Glomerular endothelial cell (primary cell): ENCODE measurements at places on chromosomes 11 and 22.

DNA sequence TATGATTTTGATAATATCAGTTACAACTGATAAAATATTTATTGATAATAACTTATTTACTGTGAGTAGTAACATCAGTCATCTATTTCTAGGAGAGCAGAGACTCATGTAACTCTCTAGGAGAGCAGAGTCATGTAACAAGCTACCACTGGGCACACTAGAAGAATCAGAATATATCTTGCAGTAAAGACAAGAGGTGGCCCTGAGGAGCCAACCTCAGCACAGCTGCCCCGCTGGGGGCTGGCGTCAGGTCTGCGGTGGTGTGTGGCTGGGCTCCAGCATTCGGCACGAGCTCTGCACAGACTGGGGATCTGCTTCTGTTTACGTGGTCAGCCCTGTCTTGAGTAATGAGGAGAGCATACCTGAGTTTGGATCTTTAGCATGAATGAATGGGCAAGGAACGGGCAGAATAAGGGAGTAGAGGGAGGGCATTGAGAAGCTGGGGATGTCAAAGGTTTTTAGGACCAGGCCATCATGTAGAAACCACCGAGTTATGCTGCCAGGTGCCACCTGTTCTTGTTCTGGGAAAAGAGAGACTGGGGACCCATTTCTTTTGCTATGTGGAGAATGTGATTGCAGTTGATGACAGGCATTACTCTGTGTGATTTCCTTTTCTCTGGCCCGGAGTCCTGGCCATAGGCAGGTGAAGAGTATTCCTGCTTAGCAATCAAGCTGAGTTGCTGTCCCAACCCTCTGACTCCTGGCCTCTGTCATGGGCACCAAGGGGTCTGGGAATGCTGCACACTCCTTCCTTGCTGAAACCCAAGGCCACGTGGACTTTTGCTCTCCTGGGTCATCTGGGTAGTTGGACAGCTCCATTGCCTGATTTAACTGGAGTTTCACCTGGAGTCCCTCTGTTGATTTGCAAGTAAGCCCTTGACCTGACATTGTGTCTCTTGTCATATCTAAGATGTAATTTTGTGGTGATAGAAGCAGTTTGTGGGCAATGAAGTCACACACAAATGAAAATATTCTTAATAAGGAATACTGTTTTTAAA, 50.9 kb upstream of the HEPHL1 start:
- DNase-seq: no peak

GRCh38 chr22:20494978-20495860, at the start of gene KLHL22:
Gene KLHL22 (minus strand): TSS chr22:20495795. CDS start chr22:20489211, 6,584 bp downstream.
- DNase-seq: no peak

GRCh38 chr11:3052109-3052479, 5.1 kb downstream of the CARS1 start:
- DNase-seq: no peak

DNA sequence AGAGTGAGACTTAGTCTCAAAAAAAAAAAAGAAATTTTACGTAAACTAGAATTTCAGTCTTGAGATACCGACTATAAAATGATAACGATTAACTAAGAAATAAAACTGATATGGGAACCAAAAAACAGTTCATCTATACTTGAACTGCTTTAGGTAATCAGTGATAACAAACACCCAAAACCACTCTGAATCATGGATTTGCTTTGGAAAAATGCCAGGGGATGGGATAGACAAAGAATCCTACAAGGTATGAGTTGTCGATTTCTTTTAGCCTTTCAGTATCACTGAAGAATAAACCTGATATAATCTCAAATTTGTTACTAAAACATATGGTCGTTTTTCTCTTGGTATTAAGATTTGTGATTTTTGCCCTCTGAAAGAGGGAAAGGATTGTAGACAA, 13.7 kb downstream of the CSTF3 start:
- no peak for DNase-seq

GRCh38 chr11:9251311-9251710, 13.8 kb downstream of the DENND5A start:
- DNase-seq: no peak

DNA sequence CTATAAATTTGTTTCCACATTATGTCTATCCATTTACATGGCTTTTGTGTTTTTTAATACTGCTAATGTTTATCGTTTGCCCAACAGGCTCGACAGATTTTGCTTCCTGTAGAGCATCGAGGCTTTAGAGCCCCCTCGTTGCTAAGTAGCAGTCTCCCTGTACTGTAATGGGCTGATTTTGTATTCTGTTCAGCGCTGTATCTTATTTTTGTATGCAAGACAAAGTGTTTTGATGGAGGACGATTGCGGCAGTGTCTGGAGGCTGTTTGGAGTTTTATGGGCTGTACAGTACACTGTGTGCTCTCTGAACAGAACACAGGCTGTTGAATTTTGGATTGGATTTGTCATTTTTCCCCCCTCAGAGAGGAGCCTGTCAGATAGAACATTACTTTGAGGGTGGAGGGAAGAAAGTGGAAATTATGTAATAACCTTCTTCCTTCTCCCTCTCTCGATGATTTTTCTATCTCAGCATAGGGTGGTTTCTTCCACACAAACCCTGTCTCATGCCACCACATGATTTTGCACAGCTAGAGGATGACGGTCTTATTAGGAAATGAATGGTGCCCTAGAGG, 104.4 kb downstream of the ZBTB16 start:
- no peak for DNase-seq

DNA sequence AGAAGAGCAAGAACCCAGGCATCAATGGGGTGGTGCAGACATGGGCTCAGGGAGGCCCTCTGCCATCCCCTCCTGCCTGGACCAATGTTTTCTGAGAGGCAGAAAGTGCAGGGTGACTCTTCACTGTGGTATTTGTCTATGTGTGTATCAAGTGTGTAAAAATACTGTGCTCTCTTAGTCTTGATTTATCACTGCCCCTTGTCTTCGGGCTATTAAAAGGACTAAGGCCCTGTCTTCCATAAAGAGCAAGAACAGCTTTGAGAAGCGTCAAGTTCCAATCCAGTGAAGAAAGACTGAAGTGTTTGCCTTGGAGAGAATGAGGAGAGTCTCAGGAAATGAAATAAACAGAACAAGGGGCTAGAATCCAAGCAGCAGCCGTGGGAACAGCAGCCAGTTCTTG, 14.4 kb downstream of the PRSS23 start:
- no peak for DNase-seq

DNA sequence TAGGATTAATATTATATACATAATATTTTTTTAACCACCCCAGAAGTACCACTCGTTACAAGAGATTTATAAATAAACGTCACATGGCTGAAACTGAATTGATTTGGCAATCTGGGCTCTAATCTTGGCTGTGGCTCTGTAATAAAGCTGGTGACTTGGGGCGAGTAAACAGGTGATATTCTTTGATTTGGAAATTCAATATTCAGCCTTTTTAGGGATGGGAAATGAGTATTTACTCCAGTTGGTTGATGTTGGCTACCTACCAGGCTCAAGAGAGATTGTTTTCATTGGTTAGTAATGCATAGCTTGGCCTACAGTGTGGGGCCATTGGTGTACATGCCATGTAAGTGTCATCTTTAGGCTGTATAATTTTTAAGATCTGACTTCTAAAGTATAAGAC, 117.7 kb upstream of the SORL1-AS1 start:
- DNase-seq: no peak

DNA sequence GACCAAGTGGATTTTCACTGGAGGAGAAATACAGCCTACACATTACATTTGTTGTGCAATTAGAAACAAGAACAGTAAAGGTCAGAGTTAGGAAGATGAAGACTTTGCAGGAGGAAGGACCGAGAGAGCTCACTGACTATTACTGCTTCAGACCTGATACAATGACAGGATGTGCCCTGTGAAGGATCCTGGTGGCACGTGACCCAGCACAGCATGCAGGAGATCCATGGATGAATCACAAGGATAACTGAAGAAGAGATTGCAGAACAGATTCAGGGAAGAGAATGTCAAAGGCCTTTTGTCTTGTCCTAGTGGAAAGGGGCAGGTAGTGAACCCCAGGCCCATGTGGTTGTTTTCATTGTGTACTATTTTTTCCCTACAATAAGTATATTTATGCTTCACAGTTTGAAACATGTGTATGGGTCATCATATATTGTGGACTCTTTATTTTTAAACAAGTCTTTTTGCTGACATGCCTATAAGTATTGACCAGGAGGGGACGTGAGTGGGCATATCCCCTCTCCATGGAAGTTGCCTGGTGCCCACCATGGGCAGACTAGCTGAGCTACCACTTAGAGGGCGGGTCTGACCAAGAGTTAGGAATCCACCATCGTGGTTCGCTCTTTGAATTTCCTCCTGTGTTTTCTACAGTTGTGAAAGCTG, 44.3 kb downstream of the RASSF10 start:
- DNase-seq: no peak

GRCh38 chr22:27437570-27437969, 364.0 kb downstream of the MN1 start:
- DNase-seq: no peak

- no peak for DNase-seq
These were observed 224.5 kb downstream of the ADAMTS15 start for GRCh38 chr11:130672911-130673310.

GRCh38 chr11:77065878-77066228, 918 bp upstream of the CAPN5 start:
- no peak for DNase-seq

DNA sequence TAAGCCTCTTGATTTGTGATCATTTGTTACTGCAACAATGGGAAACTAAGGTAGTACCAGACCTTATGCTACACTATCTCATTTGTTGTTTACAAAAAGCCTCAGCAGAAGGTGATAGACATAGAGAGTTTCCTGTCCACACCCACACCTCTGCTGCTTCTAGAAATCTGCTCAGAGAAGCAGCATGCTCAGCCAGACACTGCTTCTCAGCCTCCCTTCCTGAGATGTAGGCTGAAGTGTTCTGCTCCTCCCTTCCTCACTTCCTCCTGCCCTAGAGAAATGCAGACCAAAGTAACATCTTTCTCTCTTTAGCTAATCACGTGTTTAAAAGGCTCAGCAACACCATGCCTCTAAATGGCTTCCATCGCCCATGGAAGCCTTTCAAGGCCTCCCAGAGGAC, 88.4 kb downstream of the SLC1A2 start:
- DNase-seq: no peak

GRCh38 chr22:46281866-46282678, 14.3 kb downstream of the TTC38 start:
- no peak for DNase-seq

GRCh38 chr11:120306519-120307242, 18.4 kb upstream of the TLCD5 start:
- DNase-seq: no peak

GRCh38 chr11:99693941-99694492, 673.3 kb downstream of the CNTN5 start:
- peak; percentile 79 for DNase-seq

GRCh38 chr22:29003975-29004646, 57.5 kb downstream of the C22orf31 start:
- DNase-seq: no peak

DNA sequence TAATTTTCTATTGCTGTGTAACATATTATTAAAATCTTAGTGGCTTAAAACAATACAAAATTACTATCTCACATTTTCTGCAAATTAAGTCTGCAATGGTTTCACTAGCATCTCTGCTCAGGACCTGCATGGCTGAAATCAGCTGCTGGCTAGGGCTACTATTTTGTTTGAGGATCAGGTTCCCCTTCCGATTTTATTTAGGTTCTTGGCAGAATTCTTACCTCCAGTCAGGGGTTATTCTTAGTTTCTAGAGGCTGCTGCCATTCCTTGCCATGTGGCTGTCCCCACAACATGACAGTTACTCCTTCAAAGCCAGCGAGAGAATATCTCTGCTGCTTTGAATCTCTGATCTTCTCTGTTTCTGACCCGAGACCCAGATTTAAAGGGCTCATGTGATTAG, 424.5 kb upstream of the ANO5 start:
- DNase-seq: no peak

- no peak for DNase-seq
These were observed 19.4 kb downstream of the SYTL2 start for GRCh38 chr11:85791409-85791990.

GRCh38 chr11:121318848-121319834, 26.6 kb downstream of the SC5D start:
- peak; percentile 12 for DNase-seq

GRCh38 chr11:46390331-46391171, 1.0 kb downstream of the CHRM4 start:
- DNase-seq: no peak

DNA sequence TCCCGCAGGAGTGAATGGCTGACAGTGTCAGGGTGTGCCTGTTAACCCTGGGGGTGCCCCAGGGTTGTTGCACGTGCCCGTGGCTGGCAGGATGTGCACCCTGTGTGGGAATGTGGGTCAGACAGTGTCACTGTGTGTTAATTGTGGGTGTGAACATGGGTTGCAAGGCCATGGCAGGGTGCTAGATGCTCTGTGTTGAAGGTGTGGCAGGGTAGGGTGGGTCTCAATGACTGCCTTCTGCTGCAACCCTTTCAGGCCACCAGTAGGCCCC, 8.3 kb downstream of the RIN1 start:
- no peak for DNase-seq

- no peak for DNase-seq
These were observed 33.5 kb downstream of the GDPD4 start for GRCh38 chr11:77267962-77268361.

DNA sequence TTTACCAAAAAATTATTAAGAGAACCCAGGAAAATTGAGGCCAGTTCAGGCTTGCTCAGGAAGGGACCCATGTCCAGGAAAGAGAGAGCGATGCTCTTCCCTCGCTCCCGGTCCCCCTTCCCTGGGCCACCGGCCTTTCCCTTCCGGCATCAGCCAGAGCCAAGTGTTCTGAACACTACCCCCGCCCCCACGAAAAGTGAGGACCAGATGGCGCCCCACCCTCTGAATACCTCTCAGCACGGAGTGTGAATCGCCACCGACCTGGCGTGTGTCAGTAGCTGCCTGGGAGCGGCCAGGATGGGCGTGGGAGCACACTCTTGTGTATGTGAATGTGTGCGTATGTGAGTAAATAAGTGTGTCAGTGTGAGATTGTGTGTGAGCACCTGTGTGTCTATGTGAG, 20.2 kb downstream of the RPS6KA4 start:
- DNase-seq: no peak

GRCh38 chr11:95498722-95499425, 267.9 kb upstream of the SESN3 start:
- no peak for DNase-seq

DNA sequence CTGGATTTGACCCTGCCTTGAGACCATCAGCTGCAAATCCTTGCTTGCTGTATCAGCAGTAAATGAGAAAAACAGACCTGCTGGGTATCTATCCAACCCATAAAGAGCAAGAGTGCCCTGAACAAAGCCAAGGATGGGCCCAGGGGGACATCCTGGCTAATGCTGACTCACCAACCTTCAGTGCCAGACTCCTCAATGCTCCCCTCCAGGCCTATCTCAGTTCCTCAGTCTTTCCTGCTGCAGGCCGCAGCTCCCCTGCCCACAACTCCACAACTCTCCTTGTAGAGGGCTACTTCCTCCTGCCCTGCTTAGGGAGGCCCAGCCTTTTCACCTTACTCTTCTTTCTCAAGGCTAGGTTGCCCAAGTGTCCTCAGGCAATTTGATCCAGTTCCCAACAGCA, 2.6 kb downstream of the LAMTOR1 start:
- no peak for DNase-seq

DNA sequence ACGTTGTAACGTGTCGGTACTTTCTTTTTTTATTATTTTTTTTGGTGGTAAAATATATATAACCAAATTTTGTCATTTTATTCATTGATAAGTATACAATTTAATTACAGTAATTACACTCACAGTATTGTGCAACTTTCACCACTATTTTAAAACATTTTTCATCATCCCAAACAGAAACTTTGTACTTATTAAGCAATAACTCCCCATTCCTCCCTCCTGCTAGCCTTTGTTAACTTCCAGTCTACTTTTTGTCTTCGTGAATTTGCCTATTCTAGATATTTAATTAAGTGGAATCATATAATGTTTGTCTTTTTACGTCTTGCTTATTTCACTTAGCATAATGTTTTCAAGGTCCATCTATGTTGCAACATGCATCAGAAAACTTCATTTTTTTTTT, 58.5 kb downstream of the STIM1 start:
- no peak for DNase-seq
